ENCODE measurements at places on chromosomes 1 and 21. TPM values are rescaled to one million over a fixed set of nuclear protein-coding genes. Genes with fewer than 3 reads are reported as not detected.
A peak's percentile ranks its signal among the peaks of the same experiment; 100 is the strongest.

The VCAM1 gene
- total RNA-seq: 0.17 TPM

The TAL1 gene
- total RNA-seq: 0.05 TPM

The KHDC4 gene
- 60.7 TPM for total RNA-seq

GRCh38 chr1:30405631-30406212, 317.7 kb downstream of the MATN1 start:
- H3K4me3 ChIP-seq: no peak overlapping the region
- no peak overlapping the region for H3K27ac ChIP-seq
- no peaks in the 10 kb centered on the region for H3K27me3 ChIP-seq
- no peaks in the 10 kb centered on the region for H3K36me3 ChIP-seq
- H3K4me1 ChIP-seq: no peaks in the 10 kb centered on the region

DNA sequence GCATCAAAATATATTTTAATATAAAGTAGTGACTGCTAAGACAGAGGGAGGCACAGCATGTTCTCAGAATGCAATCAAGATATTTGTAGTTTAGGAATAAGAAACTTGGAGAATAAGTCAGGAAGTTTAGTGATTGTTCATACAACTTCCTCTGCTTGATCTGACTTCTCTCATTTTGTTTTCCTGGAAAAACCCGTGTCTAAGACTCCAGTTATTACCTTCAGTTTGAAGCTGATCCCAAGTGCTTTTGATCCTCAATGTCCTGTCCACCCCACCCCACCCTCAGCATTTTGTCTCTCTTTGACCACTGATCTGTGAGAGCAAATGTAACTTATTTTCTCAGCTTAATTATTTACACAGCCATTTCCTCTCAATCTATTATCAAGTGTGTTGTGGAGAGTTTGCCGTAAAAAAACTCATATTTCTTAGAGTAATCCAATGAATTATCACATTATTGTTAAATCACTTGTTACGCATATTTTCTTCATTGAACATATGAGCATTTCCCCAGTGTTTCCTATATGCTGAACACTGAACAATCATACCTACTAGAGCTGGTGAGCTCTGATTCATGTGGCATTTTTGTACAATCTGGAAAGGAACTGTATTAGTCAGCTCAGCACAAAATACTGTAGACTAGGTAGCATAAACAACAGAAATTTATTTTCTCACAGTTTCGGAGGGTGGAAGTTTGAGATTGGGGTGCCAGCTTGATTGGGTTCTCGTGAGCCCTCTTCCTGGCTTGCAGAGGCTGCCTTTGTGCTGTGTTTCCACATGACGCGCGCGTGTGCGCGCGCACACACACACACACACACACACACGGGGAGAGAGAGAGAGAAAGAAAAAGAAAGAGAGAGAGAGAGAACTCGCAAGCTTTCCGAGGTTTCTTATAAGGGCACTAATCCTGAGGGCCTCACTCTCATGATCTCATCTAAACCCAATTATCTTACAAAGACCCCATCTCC, 65.5 kb upstream of the DPYD start:
- H3K4me1 ChIP-seq: no peaks in the 10 kb centered on the region
- no peaks in the 10 kb centered on the region for H3K36me3 ChIP-seq

- no peak overlapping the region for H3K4me3 ChIP-seq
- no peaks in the 10 kb centered on the region for H3K36me3 ChIP-seq
- peaks cover 15% of the 10 kb centered on the region for H3K4me1 ChIP-seq
- no peak overlapping the region for H3K27ac ChIP-seq
- no peak for DNase-seq
Observed at GRCh38 chr1:47196622-47197021, 6.8 kb upstream of the PDZK1IP1 start.

DNA sequence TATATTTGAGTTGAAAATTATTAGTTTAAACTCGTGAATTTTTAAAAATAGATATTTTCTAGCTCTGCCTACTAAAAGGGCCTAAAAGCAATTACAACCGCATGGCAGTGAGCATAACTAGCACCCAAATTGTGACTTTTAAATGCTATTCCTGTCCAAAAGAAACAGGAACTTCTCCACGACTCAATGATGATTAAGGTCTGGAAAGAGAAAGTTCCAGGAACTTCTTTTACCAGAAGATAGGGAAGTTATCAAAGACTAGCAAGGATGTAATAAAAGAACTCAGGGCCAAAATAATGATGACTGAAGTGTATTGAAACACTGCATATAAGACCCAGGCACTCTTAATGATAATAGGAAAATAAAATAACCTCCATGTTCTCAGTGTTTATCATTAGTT, 313.0 kb downstream of the PLPP3 start:
- no peak overlapping the region for H3K4me3 ChIP-seq
- H3K27me3 ChIP-seq: peaks cover 6% of the 10 kb centered on the region
- DNase-seq: no peak

- no peak for DNase-seq
- H3K4me1 ChIP-seq: peaks cover 11% of the 10 kb centered on the region
- H3K27ac ChIP-seq: peak overlapping the region; percentile 36
- no peaks in the 10 kb centered on the region for H3K27me3 ChIP-seq
Observed at GRCh38 chr1:247210062-247210375, 38.2 kb upstream of the ZNF124 start.

- H3K27ac ChIP-seq: peak overlapping the region; percentile 79
- peak; percentile 77 for DNase-seq
- H3K36me3 ChIP-seq: no peaks in the 10 kb centered on the region
- no peaks in the 10 kb centered on the region for H3K27me3 ChIP-seq
- peak overlapping the region; percentile 62 for H3K4me3 ChIP-seq
- H3K4me1 ChIP-seq: peaks cover 36% of the 10 kb centered on the region
Observed at GRCh38 chr1:227945891-227946623, 1.7 kb downstream of the WNT9A start.

GRCh38 chr1:22609291-22609690, 27.1 kb upstream of the C1QA start:
- H3K27me3 ChIP-seq: peaks cover 83% of the 10 kb centered on the region
- H3K36me3 ChIP-seq: no peaks in the 10 kb centered on the region
- H3K4me1 ChIP-seq: no peaks in the 10 kb centered on the region
- no peak for DNase-seq

Data from HCT116 (cell line).